ENCODE measurements at places on chromosomes 12 and 14.
A peak's percentile ranks its signal among the peaks of the same experiment; 100 is the strongest.

GRCh38 chr14:104895786-104896661, 28.7 kb upstream of the PLD4 start:
- no peak for DNase-seq

DNA sequence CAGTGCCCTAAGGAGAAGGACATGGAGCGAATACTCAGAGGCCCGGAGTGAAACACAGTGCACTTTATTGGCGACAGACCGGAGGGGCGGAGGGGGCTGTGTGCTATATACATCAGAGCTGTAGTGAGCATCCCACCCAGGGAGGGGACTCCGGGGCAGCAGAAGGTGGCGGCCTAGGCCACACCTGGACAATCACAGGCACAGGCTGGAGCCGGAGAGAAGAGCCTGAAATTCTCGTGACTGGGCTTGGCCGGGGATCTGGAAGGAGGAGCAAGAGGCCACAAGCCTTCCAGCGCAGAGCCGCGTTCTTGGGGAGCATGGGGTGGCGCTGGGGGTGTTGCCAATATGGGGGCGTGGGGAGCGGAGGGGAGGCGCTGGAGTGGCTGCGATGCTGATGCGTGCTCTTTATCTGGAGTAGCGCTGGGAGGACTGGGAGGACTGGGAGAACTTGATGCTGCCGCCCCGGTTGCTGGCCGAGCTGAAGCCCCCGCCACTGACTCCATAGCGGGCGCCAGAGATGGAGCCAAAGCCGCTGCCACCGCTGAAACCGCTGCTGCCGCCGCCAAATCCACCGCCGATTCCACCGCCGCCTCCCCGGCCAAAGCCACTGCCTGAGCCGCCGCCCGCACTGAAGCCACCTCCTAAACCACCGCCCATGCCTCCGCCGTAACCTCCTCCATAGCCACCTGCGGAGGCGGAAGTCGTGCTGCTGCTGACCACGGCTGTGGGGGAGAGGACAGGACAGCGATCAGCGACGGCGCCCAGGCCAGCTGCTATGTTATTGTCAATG, 6.1 kb downstream of the KRT3 start:
- DNase-seq, result no peak

GRCh38 chr12:121128908-121129810, 3.5 kb upstream of the P2RX7 start:
- peak; percentile 89 for DNase-seq

GRCh38 chr12:31488737-31489338, 102.1 kb downstream of the DENND5B start:
- DNase-seq, result no peak

DNA sequence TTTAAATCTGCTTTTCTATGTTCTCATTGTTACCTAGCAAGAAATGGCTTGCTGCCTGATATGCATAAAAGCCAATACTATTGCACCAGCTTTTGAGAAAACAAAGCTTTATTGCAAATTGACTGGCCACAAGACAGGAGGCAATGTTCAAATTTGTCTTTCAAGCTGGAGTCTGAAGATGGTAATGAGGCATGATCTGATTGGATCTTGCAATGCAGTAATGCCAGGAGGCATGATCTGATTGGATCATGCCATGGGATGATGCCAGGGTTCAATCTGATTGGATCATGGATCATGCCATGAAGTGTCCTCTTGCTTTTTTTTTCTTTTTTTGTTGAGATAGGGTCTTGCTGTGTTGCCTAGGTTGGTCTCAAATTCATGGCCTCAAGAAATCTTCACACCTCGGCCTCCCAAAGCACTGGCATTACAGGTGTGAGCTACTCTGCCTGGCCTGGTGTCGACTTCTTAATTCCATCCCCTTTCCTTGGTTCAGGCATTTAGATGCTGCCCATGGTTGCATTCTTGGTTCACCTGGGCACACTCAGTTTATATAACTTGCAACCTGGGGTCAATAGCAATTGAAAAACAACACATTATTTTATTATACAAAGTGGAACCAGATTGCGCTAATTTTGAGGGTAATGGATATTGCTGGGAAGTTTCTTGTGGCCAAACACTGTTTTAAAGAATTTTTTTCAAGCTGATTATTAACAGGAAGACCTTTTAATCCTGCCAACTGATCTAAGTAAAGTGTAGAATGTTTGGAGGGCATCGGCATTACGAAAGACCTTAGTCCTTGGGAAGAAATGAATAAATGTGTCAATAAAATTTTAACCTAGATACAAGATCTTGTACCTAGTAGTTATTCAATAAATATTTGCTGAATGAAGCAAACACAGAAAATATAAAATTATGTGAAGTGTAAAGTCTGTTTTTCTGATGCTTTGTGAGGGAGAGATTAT, 38.8 kb downstream of the HSD17B6 start:
- no peak for DNase-seq

GRCh38 chr14:77268989-77269600, 1.9 kb downstream of the NGB start:
- no peak for DNase-seq

DNA sequence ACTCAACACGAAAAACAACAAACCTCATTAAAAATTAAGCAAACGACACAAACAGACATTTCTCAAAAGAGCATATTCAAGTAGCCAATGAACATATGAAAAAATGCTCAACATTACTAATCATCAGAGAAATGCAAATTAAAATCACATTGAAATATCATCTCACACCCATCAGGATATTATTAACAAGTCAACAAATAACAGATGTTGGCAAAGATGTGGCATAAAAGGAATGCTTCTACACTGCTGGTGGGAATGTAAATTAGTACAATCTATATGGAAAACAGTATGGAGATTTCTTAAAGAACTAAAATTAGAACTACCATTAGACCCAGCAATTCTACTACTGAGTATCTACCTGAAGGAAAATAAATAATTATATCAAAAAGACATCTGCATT, 182.2 kb downstream of the KITLG start:
- no peak for DNase-seq

DNA sequence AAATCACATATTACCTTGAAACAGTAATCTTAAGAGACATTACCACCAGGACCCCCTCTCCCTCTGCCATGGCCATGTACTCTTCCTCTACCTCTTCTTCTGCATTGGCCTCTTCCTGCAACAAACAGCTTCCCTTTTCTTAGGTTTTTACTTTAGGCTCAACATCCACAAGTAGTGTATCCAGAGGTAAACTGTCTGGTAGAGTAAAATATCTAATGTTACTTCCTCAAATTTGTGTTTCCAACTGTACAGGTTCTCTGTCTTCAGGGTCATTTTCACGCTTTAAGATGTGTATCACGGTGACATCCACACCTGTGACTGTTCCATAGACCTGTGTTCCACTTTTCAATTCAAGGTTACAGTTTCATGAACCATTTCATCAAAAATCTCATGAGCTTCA, 13.4 kb downstream of the CDK17 start:
- DNase-seq, result no peak

DNA sequence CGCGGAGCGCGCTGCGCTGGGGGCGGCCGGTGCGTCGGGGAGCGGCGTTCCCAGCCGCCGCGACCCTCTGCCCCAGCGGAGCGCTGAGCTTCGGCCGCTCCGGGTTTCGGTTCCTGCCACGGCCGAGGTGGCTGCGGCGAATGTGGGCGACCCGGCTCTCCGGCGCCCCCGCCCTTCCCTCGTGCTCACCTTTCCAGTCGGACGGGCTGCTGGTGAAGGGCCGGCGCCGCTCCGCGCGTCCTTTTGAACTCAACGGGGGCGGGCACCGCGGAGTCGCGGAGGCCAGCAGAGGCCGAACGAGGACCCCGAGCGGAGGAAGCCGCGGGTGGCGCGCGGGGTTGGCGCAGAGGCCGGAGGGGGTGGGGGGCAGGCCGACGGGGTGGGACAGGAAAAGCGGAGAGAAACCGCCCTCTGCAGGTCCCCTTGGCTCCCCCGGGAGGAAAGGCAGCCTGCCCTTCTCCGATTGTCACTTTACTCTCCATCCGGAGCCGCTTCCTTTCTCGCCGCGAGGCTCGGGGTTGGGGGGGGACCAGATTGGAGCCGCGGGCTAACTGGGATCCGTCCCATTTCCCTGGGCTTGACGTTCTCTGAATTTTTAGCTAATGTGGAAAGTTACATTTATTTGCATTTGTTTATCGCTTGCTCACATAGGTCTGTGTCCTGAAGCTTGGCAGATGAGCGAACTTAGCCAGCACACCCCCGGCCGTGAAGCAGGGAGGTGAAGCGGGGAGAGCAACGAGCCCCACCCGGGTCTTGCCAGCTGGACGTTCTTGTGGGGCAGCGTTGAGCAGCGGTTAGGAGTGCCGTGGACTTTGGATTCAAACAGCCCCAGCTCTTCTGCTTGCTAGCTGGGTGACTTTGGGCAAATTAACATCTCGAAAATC, at the start of gene SMAGP:
Gene SMAGP (minus strand): TSS at position 349 of the 884 bp plus-strand sequence. CDS start 1,137 bp downstream, outside the sequence.
- no peak for DNase-seq
